ENCODE measurements at places on chromosomes 3 and 15.

DNA sequence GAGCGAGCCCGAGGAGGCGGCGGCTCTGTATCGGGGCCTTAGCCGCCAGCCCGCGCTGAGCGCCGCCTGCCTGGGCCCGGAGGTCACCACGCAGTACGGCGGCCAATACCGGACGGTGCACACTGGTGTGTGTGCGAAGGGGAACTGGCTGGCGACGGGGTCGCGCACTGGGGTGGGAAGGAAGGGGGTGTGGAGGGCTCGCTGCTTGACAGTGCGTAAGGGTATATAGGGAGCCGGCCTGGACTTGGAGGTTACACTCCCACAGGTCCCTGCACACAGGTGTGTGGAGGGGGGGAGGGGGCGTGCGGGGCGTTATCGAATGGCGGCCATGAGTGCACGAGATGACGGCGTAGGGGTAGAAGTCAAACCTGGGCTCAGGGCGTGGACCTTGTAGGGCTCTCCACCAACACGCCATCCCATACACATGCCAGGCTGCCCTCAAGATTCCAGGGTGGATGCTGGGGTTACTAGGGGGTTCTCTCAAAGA, 389 bp downstream of the APEH start:
- DNase-seq: no peak

- DNase-seq: no peak
Observed at GRCh38 chr3:157856078-157856939, 249.9 kb downstream of the SHOX2 start.

DNA sequence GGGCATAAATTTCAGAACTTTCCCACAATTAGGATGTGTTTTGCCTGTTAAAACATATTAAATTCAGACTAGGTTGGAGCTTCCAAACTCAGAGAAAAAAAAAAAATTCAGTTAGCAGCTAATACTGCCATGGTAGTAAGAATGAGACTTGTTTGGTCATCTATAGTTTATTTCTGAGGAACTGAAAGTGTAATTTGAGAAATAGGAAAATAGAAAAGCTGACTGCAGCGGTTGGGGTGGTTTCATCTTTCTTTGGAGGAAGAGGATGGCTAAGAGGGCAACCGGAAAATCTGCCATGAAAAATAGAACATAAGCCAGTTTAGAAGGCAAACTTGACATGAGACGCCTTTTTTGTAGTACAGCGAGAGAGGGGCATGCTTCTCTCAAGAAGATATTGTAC, 371.2 kb upstream of the ROBO2 start:
- DNase-seq: no peak

DNA sequence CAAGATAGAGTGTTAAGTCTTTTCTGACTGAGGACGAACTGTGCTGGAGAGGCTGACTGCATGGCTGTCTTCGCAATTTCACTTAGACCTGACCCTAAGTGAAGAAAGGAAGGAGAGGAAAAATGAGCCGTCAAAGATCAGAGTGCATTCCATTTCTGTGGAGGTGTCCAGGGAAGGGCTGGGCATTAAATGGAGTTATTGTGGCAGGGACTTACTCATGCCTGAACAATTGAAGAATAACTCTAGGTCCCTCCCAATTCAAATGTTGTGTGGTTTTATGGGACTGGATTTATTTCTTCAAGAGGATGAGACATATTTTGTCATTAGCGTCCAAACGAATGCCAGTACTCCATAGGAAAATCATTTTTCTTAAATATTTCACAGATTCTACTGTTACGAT, 187.3 kb upstream of the CFAP20DC start:
- no peak for DNase-seq

DNA sequence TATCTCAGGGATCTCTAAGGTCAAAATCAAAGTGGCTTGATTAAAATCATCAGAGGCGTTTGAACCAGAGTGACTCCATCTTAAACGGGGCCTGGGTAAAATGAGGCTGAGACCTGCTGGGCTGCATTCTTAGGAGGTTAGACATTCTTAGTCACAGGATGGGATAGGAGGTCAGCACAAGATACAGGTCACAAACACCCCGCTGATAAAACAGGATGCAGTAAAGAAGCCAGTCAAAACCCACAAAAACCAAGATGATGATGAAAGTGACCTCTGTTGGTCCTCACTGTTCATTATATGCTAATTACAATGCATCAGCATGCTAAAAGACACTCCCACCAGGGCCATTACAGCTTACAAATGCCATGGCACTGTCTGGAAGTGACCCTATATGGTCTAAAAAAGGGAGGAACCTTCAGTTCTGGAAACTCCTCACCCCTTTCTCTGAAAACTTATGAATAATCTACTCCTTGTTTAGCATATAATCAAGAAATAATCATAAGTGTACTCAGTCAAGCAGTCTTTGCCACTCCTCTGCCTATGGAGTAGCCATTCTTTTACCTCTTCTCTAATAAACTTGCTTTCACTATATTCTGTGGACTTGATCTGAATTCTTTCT, 143.3 kb upstream of the SLCO3A1 start:
- no peak for DNase-seq

DNA sequence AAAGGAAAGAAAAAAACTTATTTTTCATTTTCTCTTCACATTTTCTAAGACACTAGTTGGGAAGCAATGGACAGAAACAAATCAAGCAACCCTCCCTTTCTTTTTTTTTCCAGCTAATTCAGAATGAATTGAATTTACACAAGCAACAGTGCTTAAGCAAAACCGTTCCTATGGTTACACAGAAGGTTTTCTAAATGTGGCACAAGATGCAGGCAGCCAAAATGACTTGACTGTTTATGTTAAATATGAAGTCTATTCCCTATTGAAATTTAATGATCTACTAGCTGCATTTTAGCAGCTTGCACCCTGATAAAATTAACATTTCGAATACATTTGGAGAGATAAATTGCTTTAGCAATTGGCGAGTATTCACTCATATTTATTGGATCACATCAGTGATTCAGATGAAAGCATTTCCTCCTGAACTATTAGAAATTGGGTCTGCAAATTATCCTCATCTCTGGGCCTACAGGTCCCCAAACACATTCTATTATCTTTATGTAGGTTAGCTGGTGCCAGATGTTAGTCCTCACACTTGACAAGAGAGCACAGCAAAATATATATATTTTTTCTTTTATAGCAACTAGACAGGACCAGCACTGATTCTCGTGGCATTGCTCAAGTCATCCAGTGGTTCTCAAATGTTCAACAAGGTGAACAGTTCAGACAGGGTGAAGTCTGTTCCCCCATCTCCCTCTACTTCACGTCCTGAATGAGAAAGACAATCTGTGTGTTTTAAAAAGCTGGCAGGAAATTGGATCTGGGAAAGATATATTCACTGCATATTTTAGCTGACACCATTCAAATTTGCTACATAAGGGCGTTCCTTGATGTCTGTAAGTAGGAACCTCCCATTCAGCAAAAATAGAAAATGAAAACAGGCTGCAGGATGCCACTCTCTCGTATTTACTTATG, 463.6 kb upstream of the KCNMB2 start:
- DNase-seq: no peak

DNA sequence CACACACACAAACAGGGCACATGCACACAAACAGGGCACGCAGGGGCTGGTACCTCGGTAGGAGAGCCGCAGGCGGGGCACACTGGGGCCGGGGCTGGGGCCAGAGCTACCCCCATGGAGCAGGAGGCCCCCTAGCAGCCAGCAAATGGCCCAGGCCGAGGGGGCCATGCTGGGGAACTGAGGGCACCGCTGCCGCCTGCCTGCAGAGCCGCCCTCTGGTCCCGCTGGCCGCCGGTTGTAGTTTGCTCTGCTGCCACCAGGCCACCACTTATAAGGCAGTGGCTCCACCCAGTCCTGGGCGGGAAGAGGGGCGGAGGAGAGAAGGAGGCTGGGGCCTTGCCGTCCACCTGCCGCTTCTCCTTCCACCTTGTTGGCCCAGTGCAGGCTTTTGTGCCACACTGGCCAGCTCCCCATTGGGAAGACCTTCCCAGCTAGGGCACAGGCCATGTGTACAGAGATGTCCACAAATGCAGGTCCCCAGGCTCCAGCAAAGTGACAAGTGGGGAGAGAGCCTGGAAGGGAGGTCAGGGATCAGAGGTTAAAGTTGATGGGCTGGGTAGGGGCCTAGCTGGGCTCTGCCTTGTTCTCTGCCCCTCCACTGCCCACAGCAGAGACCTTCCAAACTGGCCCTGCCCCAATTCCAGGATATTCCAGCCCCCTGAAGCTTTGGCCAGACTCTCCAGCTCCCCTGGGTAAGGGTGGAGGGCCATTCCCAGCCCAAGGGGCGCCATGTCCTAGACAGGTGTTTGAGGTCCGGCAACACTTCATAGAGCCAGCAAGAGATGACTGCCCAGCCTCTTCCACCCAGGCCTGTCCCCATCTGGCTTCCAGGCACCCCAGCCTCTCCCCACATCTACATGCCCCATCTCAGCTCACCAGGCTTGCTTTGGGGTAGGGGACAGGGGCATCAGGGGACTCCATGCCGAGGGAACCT, at the start of gene SEMA3G:
SEMA3G (minus strand) TSS at position 244 of the 934 bp plus-strand sequence; CDS start at position 168, 76 bp downstream.
- DNase-seq: peak; percentile 68

DNA sequence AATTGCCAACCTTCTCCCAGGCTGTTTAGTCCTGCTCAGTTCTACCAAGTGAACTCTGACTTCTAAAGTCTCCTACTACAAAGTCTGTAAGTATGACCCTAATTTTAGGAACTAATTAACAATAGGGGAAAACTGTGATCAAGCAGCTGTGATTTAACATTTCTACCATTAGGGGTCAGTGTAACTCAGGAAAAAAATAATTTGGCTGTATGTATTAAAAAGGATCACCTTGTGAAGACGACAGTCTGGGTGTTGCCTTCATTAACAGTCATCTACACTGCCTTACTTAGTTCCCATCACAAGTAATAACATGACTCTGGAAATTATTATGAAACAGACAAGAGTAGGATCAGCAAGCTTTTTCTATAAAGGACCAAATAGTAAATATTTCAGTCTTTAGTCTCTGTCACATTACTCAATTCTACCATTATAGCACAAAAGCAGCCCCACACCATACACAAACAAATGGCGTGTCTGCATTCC, 4.2 kb upstream of the NPHP3 start:
- DNase-seq: peak; percentile 58

GRCh38 chr3:14461748-14462324, 59.4 kb downstream of the SLC6A6 start:
- DNase-seq: no peak

- DNase-seq: peak; percentile 2
Observed at GRCh38 chr3:4162096-4162495, 141.1 kb upstream of the SETMAR start.

GRCh38 chr3:31534065-31534425, 1.3 kb downstream of the STT3B start:
- DNase-seq: no peak

- no peak for DNase-seq
Observed at GRCh38 chr3:134838599-134838998, 43.5 kb downstream of the EPHB1 start.

DNA sequence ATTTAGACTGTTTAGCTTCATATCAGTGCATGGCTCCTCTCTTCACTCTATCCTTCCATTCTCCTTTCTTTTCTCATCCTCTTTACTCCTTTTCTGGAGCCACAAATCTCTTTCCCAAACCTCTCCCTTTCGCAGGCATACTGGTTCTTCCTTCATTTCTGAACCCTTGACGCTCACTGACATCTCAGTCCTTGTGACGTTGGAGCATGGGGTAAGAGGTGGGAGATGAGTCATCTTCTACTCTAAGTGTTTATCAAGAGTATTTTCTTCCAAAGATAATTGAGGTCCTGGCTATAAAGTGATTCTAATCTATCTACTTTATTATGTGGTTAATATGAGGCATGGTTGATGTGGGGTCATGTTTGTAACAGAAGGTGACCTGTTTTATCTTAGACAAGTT, 414.2 kb downstream of the AGBL1 start:
- DNase-seq: no peak

DNA sequence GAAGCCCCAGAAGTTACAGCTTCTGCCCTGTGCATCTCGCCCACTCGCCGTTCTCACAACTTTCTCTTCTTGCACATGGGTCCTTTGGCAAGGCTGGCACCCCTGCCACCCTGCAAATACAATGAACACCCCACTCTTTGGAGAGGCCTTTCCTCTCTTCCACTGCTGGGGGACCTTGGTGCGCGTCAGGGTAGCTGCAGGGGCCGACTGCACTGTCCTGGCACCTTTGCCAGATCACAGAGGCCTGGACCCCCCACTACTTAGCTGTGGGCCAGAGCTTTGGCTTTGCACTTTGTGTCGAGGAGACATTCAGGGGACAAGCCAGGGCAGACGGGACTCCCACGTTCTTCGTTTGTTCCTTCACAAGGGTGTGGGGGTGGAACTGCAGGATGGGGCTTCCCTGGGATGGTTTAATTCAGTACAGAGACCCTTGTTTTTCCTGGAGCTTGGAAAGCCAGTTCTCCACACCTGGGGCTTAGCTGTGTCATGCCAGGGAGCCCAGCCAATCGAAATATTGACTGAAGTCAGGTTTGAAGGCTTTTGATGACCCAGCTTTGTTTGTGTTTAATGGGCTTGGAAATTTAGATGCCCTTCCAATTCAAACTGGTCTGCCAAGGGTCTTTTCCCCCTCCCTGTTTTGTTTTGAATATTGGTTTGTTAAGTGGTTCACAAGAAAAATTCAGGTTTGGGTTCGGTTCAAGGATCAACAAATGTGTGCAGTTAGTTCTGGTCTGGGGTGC, 256.1 kb upstream of the TLE3 start:
- no peak for DNase-seq

DNA sequence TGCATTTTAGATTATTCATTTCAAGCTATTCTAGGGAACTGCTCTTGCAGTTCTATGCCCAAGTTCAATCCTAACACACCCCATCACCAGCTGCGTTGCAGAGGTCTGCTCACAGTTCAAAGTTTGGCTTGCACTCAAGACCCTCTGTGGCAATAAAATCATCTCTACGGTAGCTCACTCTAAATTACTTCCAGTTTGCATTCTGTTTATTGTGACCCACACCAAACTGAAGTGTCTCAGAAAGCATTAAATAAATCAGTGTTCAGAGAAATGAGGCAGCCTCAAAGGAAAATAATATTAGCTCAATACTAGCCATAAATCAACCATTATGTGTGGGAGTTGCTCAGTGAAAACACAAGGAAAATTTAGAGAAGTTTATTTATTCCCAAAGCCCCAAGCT, 250.3 kb downstream of the MAGI1 start:
- no peak for DNase-seq

- DNase-seq: no peak
Observed at GRCh38 chr3:105499961-105500360, 133.3 kb downstream of the ALCAM start.

DNA sequence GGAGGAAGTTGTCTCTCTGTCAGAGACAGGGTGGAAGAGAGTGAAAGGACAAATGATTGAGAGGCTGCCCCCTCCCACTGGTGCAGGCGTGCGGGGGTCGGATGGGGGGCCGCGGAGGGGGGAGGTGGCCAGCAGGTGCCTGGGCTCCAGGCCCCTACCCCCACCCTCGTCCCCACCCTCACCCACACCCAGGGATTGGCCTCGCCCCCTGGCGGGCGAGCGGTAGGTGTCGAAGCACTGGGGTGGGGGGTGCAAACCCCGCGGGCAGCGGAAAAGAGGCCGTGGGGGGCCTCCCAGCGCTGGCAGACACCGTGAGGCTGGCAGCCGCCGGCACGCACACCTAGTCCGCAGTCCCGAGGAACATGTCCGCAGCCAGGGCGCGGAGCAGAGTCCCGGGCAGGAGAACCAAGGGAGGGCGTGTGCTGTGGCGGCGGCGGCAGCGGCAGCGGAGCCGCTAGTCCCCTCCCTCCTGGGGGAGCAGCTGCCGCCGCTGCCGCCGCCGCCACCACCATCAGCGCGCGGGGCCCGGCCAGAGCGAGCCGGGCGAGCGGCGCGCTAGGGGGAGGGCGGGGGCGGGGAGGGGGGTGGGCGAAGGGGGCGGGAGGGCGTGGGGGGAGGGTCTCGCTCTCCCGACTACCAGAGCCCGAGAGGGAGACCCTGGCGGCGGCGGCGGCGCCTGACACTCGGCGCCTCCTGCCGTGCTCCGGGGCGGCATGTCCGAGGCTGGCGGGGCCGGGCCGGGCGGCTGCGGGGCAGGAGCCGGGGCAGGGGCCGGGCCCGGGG, at the start of gene KAT2B:
KAT2B (plus strand) TSS at position 682 of the 783 bp plus-strand sequence; CDS start at position 714, 32 bp downstream.
- peak; percentile 92 for DNase-seq

All from retina (tissue), 1 donor.